Stimulated activated CD8-positive, alpha-beta memory T cell treated with anti-CD3 and anti-CD28 coated beads, Interleukin-4, amount 100 ng/mL, for 24 hours (primary cell): ENCODE measurements at places on chromosomes 2 and 18.
A peak's percentile ranks its signal among the peaks of the same experiment; 100 is the strongest.

- no peak for DNase-seq
These were observed at the start of gene TUBA4B for GRCh38 chr2:219252900-219253752. TUBA4B (plus strand) TSS chr2:219253243; CDS start chr2:219253408, 165 bp downstream.

DNA sequence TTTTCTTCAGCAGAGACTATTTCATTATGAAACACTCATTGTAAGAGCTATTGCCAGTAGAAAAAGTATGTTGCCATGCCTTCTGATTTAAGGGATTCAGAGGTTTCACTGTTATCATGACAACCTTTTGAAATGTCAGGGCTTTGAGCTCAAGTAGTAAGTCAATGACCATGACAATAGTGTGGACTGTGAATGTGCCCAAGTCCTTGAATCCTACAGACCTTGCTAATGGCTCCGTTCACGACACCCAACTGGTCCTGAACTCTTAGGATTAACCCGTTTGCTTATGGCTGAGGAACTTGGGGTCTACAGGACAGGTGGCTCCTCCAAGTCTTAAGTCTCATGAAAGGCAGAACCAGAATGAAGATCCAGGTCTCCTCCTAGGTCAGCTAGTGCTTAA is 17.6 kb upstream of the KIDINS220 start:
- no peak for DNase-seq

GRCh38 chr2:64820901-64821300 is 167.2 kb upstream of the SERTAD2 start:
- DNase-seq, result no peak

- no peak for DNase-seq
These were observed 28.3 kb upstream of the DSC1 start for GRCh38 chr18:31190919-31191318.

DNA sequence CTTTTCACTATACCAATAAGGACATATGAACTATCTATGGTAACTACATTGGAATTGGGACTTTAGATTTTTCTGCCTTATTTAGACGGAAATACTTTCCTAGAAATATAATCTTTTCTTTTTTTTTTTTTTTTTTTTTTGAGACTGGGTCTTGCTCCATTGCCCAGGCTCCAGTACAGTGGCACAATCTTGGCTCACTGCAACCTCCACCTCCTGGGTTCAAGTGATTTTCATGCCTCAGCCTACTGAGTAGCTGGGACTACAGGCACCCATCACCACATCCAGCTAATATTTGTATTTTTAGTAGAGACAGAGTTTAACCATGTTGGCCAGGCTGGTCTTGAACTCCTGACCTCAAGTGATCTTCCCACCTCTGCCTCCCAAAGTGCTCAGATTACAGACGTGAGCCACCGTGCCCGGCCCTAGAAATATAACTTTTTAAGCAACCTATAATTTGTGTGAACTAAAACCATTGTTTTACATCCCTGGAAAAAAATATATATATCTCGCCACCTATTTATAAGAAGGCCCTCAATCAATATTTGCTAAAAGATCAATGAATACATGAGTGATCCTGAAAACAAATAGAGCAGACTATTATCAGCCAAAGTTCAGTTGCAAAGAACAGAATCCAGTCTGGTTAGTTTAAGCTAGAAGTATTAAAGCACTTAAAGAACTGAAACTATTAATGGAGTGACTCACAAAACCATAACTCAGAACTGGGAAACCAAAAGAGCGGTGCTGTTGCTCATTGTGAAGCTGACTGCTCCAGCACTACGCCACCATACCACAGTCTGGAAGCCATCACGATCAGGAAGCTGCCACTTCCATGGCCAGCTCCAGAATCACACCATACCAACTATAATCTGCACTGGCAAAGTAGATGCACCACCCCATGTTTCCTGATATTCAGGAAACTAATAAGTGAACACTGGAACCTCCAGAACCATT is 8.4 kb upstream of the HNRNPLL start:
- DNase-seq, result no peak

DNA sequence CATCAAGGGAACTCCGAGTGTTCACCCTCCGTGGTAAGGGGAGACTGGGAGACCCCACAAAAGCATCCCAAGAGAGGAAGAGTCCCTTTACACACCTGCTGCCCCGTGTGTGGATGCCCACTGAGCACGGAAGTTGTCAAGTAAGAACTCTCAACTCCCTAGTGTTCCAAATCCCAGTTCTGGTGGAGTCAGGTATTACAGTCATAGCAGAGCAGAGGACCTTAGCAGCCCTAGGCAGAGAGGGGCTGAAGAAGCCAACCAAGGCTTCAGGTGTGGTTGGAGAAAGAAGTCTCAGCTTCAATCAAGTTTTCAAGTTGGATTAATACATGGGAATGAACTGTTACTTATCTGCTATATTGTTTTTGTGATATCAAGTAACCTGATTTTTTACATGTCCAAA is 512.5 kb downstream of the RNF144A start:
- DNase-seq, result no peak

DNA sequence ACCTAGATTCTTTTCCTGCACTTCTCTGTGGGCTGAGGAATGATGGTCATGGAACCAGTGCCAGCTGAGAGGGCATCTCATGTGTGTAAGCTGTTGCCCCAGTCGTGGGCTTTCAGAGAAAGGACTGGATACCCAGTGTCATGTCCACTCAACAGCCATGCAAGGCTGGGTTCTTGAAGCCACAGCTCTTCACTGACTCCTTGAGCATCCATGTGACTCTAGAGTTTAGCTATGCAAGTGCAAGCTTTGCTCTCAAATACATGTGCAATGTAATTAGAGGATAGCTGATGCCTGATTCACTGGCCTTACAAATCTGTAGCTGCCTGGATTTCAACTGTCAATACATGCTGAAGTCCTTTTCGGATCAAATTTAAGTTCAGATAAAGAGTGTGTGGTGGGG is 46.8 kb upstream of the EML6 start:
- DNase-seq, result no peak

- no peak for DNase-seq
These were observed 256.5 kb downstream of the CD226 start for GRCh38 chr18:69691008-69691760.

- DNase-seq, result no peak
These were observed 96.9 kb downstream of the TGOLN2 start for GRCh38 chr2:85230679-85231467.

- DNase-seq, result peak; percentile 30
These were observed 106.3 kb downstream of the GYPC start for GRCh38 chr2:126761981-126762878.

- no peak for DNase-seq
These were observed 2.4 kb upstream of the RNF144A start for GRCh38 chr2:6914828-6915227.

DNA sequence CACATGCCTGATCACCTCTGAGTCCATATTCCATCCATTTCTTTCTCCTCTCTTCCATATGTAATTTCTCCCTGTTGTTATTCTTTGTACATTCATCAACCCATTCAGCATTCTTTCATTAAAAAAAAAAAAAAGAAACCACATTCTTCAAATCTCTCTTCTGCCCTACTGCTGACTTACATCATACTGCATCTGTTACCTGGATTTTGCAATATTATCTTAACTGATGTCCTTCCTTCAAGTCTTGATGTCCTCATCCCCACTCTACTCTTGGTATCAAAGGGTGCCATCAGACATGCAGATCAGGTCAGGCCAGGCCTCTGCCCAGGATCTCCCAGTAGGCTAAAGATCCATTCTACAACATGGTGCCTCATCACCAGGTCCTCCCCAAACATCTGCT is 90.6 kb downstream of the SGPP2 start:
- no peak for DNase-seq

GRCh38 chr18:35804377-35804776 is 168.1 kb upstream of the RMP24 start:
- DNase-seq, result no peak

DNA sequence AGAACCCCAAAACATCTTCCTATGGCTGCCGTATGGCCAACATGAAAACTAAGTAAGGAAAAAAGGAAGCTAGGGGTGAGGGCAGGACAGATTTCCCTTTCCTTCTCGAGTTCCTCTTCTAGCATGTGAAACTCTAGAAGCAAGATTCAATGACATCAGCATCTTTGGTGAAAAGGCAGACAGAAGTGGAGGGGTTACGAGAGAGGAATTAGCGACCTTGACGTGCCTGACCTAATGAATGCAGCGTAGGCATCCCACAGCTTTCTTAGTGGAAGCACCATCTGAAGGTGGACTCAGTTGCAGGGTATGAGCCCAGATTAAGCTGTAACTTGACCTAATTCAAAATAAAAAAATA is 47.9 kb upstream of the PELI1 start:
- DNase-seq, result no peak

- DNase-seq, result no peak
These were observed 756.1 kb upstream of the DDX18 start for GRCh38 chr2:117058366-117058765.

DNA sequence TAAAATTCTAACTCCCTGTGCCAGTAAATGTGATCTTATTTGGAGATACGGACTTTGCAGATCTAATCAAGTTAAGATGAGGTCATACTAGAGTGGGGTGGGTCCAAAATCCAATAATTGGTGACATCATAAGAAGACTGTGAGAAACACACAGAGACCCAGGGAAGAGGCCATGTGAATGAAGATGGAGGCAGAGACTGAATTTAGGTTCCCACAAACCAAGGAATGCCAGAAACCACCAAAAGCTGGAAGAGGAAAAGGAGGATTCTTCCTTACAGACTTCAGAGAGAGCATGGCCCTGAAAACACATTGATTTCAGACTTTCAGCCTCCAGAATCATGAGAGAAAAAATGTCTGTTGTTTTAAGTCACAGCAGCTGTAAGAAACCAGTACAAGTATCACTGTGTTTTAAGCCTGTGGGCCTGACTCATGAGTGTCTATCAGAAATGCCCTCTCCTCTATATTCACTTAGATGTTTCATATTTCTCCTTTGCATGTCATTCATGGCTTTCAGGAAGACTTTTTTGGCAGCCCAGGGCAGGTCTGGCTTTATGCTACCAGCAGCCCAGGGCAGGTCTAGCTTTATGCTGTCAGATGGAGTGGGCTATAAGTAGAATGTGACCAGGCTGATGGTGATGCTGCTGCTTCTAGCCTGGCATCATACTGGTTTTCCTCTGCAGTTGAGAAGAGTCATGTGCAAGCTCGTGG is 100.0 kb downstream of the SPOPL start:
- DNase-seq, result no peak

DNA sequence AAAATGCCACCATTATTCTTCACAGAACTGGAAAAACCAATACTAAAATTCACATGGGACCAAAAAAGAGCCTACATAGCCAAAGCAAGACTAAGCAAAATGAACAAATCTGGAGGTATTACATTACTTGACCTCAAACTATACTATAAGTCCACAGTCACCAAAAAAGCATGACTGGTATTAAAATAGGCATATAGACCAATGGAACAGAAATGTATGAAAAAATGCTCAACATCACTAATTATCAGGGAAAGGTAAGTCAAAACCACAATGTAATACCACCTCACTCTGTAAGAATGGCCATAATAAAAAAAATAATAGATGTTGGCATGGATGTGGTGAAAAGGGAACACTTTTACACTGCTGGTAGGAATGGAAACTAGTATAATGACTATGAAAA is 158.6 kb downstream of the CDH2 start:
- no peak for DNase-seq

- DNase-seq, result no peak
These were observed 52.6 kb downstream of the TRIP12 start for GRCh38 chr2:229869226-229869625.

DNA sequence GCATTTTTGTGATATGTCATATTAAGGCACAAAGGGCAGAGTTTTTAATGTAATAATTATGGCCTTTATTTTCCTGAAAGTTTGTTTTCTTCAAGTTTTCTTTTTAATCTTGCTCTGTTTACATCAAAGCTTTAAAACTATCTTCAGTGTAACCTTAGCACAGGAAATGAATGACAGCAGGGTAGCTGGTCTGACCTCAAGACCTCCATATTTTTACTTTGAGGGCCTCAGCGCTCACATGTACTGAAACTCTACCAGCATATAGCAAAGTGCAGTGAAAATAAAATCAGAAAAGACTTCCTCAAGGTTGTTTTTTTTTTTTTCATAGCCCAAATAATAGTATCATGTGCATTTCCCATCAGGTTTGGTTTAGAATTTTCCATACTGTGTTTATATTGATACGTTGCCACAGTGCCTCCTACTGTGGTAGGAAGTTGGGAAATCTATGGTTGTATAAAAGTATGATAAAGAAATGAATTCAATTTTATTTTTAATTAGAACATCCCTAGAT is 163.4 kb downstream of the UBE2E3 start:
- no peak for DNase-seq
